ENCODE measurements at places on chromosomes 5 and 9.

- no peak for DNase-seq
- H3K4me3 ChIP-seq = no peak overlapping the region
- H3K27ac ChIP-seq = no peak overlapping the region
Observed at GRCh38 chr5:51712201-51712600, 329.0 kb downstream of the ISL1 start.

- H3K4me1 ChIP-seq = no peaks in the 10 kb centered on the region
- no peak overlapping the region for H3K27ac ChIP-seq
- no peaks in the 10 kb centered on the region for H3K36me3 ChIP-seq
- peaks cover 8% of the 10 kb centered on the region for H3K27me3 ChIP-seq
- no peak for DNase-seq
- H3K4me3 ChIP-seq = no peak overlapping the region
Observed at GRCh38 chr5:171609806-171610452, 175.7 kb upstream of the SMIM23 start.

DNA sequence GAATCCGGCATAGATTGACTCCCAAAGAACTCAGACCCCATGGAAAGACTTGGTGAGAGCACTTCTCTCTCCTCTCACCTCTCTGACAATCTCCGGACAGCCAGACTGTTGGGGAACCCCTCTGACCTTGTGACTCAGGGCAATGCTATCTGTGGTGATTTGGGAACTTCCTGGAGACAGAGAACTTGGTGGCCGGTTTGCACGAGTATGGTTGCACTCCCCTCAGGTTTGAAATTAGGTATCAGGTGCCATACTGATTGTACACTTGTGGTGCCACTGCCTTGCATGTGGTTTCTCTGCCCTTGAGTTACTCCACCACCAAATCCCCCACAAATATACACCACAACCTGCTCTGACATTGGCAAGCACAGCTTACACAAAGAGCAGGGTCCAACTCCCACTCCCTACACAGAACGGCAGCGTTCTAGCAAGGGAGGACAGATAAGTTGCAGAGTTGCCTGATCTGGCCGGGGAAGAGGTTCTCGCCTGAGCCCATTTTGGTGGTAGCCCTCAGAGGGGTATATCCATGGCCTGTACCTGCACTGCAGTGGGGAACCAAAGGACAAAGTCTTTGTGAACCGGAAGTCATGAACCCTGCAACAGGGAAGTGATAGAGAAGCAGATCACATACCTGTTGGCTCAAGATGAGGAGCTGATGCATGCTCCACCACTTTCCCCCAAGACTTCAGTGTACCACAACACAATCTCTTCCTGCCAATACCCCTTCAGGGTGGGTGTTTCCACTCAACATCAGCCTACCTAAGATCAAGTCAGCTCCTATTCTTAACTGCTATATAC lies 255.1 kb downstream of the MCTP1 start:
- no peak overlapping the region for H3K27ac ChIP-seq
- no peak for DNase-seq
- H3K36me3 ChIP-seq = no peaks in the 10 kb centered on the region
- H3K4me1 ChIP-seq = no peaks in the 10 kb centered on the region
- no peaks in the 10 kb centered on the region for H3K27me3 ChIP-seq

DNA sequence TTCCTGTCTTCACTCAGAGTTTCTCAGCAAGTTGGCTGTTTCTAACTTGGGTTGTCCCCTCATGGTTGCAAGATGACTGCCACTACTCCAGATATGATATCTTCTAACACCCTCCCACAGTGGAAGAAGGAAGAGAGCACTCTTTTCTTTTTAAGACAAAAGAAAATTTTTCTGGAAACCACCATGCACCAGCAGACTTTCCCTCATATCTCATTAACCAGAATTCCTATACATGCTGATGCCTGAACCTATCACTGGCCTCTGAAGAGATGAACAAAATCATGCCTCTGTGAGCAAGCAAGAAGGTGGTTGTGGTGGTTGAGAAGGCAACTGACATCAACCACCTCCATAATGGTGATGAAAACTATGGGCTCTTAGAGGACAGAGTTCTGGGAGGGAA lies 56.8 kb downstream of the FEM1C start:
- no peak overlapping the region for H3K27ac ChIP-seq
- H3K4me3 ChIP-seq = no peak overlapping the region
- H3K36me3 ChIP-seq = no peaks in the 10 kb centered on the region
- no peaks in the 10 kb centered on the region for H3K4me1 ChIP-seq
- no peaks in the 10 kb centered on the region for H3K27me3 ChIP-seq

DNA sequence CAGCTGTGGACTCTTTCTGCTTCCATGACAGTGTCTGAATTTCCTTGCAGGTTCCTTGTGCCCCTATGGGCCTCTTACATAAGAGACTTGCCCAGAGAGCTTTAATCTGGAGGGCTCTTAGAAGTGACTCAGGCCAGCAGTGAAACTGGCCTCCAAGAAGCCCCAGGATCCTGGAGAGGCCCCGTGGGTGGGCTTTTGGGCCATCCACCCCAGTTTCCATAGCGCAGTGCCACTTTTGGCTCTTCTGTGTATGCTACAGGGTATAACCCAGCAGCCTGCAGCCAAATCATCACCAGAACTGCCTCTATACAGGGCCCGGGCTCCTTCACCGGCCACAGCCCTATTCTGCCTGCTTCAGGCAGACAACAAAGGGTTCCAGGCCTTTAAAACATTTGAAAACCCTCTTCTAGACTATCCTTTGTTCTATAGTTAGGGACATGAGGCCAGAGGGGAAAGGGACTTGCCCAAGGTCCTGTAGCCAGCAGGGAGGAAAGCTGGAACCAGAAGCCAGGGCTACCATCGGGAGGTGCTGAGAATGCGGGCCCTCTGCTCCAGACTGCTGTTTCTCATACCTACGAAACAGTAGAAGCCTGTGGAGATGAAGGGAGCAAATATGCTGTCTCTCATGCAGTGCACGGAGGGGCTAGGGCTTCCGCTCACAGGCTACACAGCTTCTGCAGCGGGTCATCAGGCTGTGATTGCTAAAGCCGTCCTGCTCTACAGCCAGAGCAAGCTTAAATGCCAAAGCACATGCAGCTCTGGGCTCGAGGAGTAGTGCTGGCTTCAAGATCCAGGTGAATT lies 18.0 kb downstream of the SH3PXD2B start:
- peak overlapping the region; percentile 58 for H3K27ac ChIP-seq
- no peak for DNase-seq
- H3K36me3 ChIP-seq = no peaks in the 10 kb centered on the region
- H3K4me1 ChIP-seq = peaks cover 10% of the 10 kb centered on the region
- H3K27me3 ChIP-seq = no peaks in the 10 kb centered on the region

GRCh38 chr5:72070529-72070928 lies 36.7 kb upstream of the MAP1B start:
- no peaks in the 10 kb centered on the region for H3K4me1 ChIP-seq
- no peak overlapping the region for H3K27ac ChIP-seq
- DNase-seq = no peak
- no peaks in the 10 kb centered on the region for H3K27me3 ChIP-seq
- no peak overlapping the region for H3K4me3 ChIP-seq
